Lung microvascular endothelial cell (primary cell): ENCODE measurements at places on chromosomes 16 and 17. TPM values are rescaled to one million over a fixed set of nuclear protein-coding genes. Genes with fewer than 3 reads are reported as not detected.

DNA sequence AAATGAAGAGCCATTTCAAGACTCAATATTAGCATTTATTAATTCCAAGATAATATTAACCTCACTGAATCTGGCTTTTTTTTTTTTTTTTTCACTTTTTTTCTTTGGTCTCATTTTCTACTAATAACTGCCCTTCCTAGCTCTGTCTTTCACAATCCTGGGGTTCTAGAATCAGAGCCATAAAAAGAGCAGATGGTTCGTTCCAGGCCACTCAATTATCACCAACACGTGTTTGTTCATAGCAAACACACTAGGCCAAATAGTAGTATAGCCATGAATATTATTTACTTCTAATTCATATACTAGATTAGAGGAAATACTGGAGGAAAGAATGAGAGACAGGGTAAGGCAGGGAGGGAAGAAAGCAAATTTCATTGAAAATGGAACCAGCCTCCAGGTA is 39.8 kb downstream of the TEX2 start:
- no peak for DNase-seq

DNA sequence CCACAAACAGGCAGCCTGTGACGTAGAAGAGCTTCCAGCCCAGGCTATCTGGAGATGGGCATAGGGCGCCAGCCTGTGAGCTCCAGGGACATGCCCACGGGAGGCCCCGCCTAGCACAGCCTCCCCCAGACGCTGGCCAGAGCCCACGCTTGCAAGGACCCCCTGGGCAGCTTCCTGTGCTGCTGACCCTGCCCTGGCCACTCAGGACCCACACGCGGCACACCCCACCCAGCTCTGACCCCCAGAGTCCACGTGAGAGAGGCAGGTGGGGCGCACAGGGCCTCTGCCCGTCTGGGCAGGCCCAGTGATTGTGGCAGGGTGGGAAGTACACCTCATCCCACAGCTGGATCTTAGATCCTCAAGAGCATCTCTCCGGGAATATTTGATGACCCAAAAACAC is 3.9 kb downstream of the CYBC1 start:
- no peak for DNase-seq

KRT25 gene
- not detected in 2 replicates for total RNA-seq

GRCh38 chr16:50596762-50597450 is 48.7 kb downstream of the NKD1 start:
- DNase-seq: no peak

DNA sequence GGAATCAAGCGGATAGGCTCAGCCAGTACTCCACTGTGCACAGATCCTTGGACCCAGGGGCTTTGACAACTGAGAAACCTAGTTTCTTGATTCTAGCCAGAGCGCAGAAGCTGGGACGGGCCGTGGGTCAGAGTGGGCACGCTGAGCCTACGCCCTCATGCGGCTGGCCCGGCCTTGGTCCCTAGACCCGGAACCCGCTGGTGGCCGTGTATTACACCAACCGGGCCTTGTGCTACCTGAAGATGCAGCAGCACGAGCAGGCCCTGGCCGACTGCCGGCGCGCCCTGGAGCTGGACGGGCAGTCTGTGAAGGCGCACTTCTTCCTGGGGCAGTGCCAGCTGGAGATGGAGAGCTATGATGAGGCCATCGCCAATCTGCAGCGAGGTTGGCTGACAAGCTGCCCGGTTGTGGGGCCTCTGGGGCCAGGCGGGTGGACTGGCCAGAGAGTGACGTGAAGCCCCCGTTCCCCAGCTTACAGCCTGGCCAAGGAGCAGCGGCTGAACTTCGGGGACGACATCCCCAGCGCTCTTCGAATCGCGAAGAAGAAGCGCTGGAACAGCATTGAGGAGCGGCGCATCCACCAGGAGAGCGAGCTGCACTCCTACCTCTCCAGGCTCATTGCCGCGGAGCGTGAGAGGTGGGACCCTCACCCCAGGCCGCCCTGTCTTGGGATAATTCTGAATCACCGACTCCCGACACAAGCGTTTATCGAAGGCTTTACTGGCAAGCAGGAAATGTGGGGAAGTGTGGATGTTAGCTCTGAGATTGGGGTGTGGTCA is 946 bp downstream of the STUB1 start:
- peak; percentile 43 for DNase-seq

PLA2G10 gene
- not detected in 2 replicates for total RNA-seq

MMP28 gene
- total RNA-seq: 0.40 and 0.87 TPM in 2 replicates

GRCh38 chr16:72099377-72099818 is 5.8 kb downstream of the DHX38 start:
- DNase-seq: peak; percentile 77

- DNase-seq: no peak
Measured at GRCh38 chr17:72765368-72766153, 326.9 kb downstream of the SLC39A11 start.

TRIM47 gene
- 42.7 and 56.9 TPM in 2 replicates for total RNA-seq

- DNase-seq: no peak
Measured at GRCh38 chr16:78096386-78096785, 3.1 kb upstream of the WWOX start.

- no peak for DNase-seq
Measured at GRCh38 chr16:6122401-6122800, 1024.8 kb upstream of the EEF2KMT start.

- peak; percentile 10 for DNase-seq
Measured at GRCh38 chr16:69798466-69798865, 36.3 kb downstream of the WWP2 start.

- DNase-seq: peak; percentile 67
Measured at GRCh38 chr17:76266244-76266938, 1.2 kb downstream of the UBALD2 start.
